ENCODE measurements at places on chromosomes 11 and 22. TPM values are rescaled to one million over a fixed set of nuclear protein-coding genes. Genes with fewer than 3 reads are reported as not detected.

- DNase-seq = no peak
Observed at GRCh38 chr22:25136953-25137576, 62.6 kb upstream of the CRYBB3 start.

The IGSF9B gene
- polyA plus RNA-seq = 5.1 TPM

The INSC gene
- polyA plus RNA-seq = 1.3 TPM

The CHRNA10 gene
- 1.6 TPM for polyA plus RNA-seq

The MICAL2 gene
- polyA plus RNA-seq = 6.5 TPM
